Adrenal gland (tissue), 19 donors: ENCODE measurements at places on chromosomes 3 and 15. TPM values are rescaled to one million over a fixed set of nuclear protein-coding genes. Genes with fewer than 3 reads are reported as not detected.

Gene CFAP92
- 0.26 TPM for total RNA-seq

Gene COLQ
- total RNA-seq: 0.60 TPM

GRCh38 chr3:172324611-172325203 lies 123.5 kb downstream of the GHSR start:
- H3K36me3 ChIP-seq: no peaks in the 10 kb centered on the region
- H3K27ac ChIP-seq: peak overlapping the region; percentile 30
- H3K4me1 ChIP-seq: peaks cover 25% of the 10 kb centered on the region
- DNase-seq: peak; percentile 49
- H3K4me3 ChIP-seq: no peak overlapping the region

- H3K27ac ChIP-seq: no peak overlapping the region
- peak; percentile 51 for DNase-seq
- no peaks in the 10 kb centered on the region for H3K4me1 ChIP-seq
- no peaks in the 10 kb centered on the region for H3K27me3 ChIP-seq
- H3K4me3 ChIP-seq: no peak overlapping the region
- no peaks in the 10 kb centered on the region for H3K36me3 ChIP-seq
Observed at GRCh38 chr3:32143849-32144757, 37.7 kb downstream of the GPD1L start.
